ENCODE measurements at places on chromosomes 7 and 10.

DNA sequence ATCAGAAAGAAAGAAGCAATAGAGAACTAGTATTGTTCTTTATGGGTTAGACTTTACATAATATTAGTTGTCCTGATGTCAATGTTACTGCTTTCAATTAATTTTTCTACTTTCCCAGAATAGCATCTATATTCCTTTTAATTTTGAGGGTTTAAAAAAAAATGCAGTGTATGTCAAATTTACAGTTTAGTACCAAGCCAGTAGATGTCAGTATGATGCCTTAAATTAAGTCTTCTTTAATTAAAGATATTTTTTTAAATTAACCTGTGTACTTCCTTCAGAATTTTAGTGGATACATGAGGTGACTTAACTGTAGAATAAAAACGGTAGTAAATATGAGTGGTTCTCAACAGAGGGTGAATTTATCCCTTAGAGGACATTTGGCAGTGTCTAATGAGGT, 35.2 kb upstream of the STOX1 start:
- DNase-seq = no peak

DNA sequence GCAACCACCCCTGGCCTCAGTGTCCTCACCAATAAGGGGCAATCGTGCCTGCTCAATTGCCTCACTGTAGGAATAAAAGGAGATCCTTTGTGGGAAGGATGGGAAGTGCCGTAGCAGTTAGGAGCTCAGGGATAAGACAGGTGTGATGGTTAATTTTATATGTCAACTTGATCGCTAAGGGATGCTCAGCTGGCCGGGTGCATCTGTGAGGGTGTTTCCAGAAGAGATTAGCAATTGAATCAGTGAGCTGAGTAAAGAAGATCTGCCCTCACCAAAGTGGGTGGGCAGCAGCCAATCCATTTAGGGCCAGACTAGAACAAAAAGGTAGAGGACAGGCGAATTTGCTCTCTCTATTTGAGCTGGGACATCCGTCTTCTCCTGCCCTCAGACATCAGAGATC, 46.3 kb downstream of the BUB3 start:
- DNase-seq = no peak

GRCh38 chr10:79387974-79388850, 40.9 kb downstream of the PPIF start:
- no peak for DNase-seq

DNA sequence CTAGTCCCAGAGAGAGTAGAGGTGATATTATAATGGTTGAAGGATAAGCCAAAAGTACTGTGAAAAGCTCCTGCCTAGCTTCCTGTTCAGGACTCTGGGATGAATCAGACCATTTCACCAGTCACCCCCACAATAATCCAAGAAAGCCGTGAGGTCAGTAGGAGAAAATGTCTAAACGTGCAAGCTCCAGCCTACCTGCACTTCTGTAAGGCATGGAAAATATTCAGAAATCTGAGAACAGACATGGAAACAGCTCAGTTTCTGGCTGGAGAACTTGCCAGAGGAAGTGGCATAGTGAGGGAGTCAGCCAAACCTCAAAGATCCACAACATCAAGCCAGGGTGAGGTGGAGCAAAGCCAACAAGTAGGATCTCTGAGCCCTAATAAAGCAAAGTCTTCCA, 58.2 kb downstream of the ELAPOR2 start:
- DNase-seq = no peak

GRCh38 chr7:39069896-39070881, 92.5 kb downstream of the POU6F2 start:
- no peak for DNase-seq

GRCh38 chr7:77199013-77199966, at the start of gene FGL2:
Gene FGL2 (minus strand): TSS chr7:77199819. CDS start chr7:77199793, 26 bp downstream.
- no peak for DNase-seq

GRCh38 chr10:111354859-111355258, 278.0 kb downstream of the ADRA2A start:
- no peak for DNase-seq

- no peak for DNase-seq
These were observed 326.8 kb upstream of the POT1 start for GRCh38 chr7:125256446-125256845.

GRCh38 chr7:67590649-67591048, 594.0 kb downstream of the TYW1 start:
- DNase-seq = no peak

- DNase-seq = no peak
These were observed 846 bp upstream of the CALML5 start for GRCh38 chr10:5500162-5500670.

DNA sequence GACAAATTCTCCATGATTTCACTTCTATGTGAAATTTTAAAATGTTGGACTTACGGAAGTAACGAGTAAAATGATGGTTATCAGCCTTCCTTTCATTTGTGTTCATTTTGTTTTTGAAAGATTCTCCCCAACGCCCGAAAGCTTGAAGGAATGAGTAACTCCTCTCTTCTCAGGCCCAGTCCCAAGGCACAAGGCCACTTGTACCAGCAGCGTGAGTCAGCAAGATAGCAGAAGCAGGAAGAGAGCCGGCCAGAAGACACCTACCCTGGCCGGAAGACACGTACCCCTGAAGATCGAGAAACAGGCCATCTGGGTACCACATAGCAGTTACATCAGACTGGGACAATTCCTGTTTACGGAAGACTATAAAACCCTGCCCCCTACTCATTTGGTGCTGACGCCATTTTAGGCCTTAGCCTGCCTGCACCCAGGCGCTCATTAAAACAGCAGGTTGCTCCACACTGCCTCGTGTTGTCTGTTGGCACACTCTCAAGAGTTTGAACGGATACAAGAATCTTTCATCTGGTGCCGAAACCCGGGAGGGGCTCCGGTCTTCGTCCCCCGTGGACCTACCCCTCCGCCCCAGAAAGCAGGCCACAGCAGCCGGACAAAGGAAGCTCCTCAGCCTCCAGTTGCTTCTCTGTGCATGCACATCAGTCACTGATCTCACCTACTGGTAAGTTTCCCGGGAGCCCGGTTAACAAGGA, 60.4 kb downstream of the LRRC17 start:
- no peak for DNase-seq

DNA sequence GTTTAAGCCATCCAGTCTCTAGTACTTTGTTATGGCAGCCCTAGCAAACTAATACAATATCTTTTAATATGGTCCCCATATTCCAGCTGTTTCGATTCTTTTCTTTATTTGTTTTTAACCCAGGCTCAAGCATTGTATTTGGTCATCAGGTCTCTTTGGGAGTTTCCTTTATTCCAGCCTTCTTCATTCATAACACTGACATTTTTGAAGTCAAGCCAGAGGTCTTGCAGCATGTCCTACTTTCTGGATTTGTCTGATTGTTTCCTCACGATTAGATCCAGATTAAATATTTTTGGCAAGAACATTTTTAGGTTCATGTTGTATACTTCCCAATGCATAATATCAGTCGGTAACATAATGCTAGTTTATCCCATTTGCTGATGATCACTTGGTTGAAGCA, 11.8 kb downstream of the SLC25A13 start:
- no peak for DNase-seq

DNA sequence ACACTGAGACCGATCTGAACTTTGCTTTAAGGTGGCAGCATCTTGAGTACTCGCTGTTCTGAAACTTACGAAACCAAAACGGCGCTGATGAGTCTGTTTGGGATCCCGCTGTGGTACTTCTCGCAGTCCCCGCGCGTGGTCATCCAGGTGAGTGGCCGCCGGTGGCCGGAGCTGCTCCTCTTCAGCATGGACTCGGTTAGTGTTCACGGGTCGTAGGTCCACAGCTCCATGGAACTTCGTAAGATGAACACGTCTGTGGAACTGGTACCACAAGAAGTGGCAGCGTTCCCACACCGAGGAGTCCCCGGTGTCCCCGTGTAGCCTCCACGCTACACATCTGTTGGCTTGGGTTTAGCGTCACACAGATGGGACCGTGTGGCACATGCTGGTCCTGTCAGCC, 10.4 kb upstream of the GET4 start:
- no peak for DNase-seq

Data from NCI-H1436 treated with DMSO at 0.1 percent for 48 hours (cell line).